Fibroblast of skin of left quadriceps (primary cell): ENCODE measurements at places on chromosomes 4 and X.

- no peak for DNase-seq
These were observed 152.3 kb downstream of the LRBA start for GRCh38 chr4:150862829-150863228.

DNA sequence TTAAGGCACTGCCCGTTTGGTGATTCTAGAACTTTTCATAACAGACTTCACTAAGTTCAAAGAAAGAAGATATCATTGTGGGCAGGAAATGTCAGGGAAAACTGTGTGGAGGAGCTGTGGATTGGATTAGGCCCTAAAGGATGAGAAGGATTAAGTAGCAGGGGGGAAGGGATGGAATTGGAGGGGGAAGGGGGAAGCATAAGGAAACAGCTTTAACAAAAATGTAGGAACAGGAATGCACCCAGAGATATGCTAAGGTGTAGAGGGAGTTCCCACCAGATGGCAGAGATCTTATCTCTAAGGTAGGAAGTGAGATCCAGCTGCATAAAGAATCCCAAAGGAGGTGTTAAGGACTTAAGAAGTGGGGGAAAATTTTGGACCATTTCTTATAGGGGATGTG is 114.5 kb downstream of the LARP7 start:
- no peak for DNase-seq

- DNase-seq, result no peak
These were observed 1.3 kb downstream of the LPAR4 start for GRCh38 chrX:78748846-78749245.

DNA sequence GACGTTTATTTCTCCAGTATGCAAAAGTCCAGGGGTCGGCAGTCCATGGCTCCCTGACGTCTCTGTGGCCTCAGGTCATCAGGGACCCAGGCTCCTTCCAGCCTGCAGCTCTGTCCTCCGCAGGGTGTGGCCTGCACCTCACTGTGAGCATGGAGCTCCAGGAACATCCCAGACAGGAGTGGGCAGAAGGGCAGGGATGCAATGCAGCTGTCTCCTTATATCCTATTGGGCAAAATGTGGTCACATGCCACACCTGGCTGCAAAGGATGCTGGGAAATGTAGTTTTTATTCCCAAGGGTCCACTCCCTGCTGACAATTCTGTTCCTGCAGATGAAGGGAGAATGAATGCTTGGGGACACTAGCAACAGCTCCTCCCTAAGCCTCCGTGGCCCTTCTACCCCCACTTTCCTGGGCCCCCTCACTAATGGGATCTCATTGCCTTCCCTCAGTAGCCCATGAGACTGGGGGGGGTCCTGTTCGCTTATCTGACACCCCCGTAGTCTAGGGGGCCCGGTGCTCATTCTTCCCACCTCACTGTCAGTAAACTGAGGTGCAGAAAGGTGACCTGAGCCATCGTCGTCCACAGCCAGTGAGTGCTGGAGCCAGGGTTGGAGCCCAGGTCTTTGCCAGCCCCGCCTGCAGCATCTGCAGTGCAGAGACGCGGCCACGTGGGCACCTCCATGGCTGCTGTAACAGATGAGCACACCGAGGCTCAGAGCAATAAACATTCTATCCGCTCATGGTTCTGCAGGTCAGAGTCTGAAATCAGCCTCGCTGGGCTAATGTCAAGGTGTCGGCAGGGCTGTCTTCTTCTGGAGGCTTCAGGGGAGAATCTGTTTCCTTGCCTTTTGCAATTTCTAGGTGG is 5.9 kb upstream of the GRPEL1 start:
- peak; percentile 16 for DNase-seq

DNA sequence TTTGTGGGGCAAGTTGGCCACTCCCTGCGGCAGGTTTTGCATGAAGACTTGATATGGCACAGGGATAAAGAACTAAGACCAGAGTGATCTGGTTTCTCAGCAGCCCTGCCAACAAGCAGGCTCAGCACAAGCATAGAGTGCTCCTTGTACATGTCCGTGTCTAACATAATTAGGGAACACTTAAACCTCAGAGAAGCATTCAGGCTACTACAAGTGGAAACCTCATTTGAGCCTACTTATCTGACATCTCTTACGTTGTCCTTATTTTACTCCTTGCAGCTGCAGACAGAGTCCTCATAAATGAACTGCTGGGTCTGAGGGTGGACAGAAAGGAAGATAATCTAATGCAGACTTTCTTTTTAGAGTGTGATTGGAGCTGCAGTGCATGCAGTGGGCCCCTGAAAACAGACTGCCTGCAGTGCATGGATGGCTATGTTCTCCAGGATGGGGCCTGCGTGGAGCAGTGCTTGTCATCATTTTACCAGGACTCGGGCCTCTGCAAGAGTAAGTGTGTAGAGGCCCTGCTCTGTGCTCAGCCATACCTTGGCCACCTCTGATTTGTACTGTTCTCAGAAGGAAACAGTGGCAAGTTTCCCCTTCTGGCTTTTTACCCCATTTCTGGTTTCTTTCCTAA is 179.1 kb upstream of the ANXA3 start:
- DNase-seq, result no peak
